ENCODE measurements at places on chromosomes 13 and 19. TPM values are rescaled to one million over a fixed set of nuclear protein-coding genes. Genes with fewer than 3 reads are reported as not detected.

CD22 gene
- 1.6 TPM for total RNA-seq

CD70 gene
- total RNA-seq: 0.57 TPM

PSG11 gene
- not detected for total RNA-seq

NKPD1 gene
- 0.07 TPM for total RNA-seq

SHISA2 gene
- total RNA-seq: 0.24 TPM

CGB8 gene
- total RNA-seq: not detected

GRCh38 chr13:49165798-49166752 is 54.1 kb upstream of the MLNR start:
- DNase-seq: no peak

DNA sequence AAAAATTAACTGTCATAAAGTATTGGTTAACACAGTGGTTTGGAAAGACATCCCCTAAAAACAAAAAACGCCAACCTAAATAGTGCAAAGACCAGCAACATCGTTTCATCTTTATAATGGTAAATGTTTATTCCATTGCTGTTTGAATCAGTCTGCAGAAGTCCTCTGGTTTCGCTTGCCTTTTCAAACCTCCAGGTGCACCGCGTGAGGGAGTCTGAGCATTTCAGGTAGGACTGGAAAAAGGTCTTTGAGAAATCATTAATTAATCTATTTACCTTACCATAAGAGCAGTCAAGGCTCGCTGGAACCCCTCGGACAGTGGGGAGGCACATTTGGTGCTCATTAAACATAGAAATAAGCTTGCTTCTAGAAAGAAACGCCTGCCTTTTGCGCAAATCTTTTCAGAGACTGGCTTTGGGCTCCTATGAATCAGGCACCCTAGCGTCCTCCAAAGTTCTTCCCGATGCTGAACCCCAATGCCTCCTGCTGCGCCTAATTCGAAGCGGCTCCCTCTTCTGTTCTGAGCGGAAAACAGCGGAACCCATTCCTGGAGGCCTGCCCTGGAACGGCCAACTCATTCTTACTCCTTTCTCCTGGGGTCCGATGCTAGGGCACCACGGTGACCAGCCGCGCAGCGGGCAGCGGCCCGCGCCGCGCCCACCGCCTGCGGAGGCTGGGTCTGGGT is 951 bp upstream of the MTUS2 start:
- DNase-seq: no peak

DNA sequence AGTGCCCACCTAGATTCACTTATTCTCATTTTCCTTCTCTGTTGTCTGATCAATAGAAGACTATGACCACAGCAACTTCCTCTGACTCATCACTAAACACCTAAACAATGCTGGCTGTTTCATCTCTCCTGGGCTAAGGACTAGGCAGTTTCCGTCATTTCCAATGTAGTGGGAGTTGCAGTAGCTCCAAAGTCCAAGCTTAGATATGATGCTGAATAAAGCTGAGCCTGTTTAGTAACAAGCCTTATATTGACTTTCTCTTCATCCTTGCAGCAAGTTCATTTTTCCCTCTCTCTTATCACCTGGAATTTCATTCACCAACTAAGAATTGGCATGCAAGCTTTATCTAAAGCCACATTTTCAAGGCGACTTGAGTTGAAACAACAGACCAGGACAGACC is 53.5 kb upstream of the PCDH9 start:
- no peak for DNase-seq

DNA sequence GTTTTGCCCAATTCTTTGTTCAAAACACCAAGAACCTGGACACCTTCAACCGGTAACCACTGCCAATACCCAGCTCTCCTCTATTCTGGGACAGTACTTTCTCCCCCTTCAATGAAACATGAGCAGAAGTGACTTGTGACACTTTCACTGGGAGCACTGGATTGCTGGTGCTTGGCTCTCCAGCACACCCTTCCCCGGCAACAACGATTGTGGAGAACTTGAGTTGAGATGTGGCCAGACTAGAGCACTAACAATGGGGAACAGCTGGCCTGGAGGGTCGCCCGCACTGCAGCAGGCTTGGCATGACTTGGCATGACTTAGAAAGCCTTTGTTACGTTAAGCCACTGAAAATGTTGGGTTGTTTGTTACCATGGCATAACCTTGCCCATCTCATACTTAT is 7.5 kb upstream of the B3GLCT start:
- DNase-seq: no peak

DNA sequence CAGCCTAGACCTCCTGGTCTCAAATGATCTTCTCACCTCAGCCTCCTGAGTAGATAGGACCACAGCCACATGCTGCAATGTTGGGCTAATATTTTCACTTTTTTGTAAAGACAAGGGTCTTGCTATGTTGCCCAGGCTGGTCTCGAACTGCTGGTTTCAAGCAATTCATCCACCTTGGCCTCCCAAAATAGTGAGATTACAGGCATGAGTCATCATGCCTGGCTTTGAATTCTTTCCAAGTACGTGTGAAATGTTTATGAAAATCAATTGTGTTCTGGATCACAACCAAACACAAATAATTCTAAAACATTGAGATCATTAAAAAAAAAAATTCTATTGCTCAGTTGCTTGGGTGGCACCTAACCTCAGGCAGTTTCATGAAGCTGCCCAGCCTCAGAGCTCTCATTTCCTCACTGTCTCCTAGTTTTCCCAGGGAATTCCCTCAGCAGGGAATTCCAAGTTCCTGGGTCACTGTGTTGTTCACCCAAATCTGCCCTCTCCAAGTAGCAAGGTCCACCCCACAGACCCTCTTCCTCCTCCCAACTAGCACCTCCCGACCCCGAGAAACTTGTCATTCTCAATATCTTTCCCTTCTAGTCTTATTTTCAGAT is 44.8 kb downstream of the ING1 start:
- no peak for DNase-seq

DNA sequence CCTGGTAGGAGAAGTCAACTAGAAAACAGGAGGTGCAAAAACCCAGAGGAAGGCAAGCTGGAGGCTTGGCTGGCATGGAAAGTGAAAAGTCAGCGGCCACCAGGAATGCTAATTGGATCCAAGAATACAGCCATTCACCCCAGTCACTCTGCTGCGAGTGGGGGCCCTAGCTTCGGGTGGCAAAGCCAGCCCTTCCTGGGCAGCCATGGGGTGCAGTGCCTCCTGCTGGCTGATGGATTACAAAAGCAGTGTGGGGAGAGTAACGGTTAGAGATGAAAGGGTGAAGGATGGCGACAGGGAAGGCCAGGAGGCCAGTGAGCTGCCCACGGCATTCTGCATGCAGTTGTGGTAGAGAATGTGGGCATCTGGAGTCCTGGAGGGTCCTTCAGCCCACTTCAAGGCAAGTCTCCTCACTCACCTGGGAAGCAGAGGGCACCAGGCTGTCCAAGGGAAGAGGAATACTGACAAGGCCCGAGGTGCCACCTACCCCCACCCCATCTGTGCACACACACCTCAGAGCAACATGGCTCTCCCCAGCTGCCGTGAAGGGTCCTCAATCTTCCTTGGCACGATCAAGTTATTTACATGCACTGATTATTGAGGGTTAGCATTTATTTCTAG is 20.3 kb upstream of the EPHX3 start:
- no peak for DNase-seq

- no peak for DNase-seq
These were observed 5.5 kb downstream of the WDFY2 start for GRCh38 chr13:51589793-51590192.
